A549 treated with RU486 at 1 μM for 4 hours (cell line): ENCODE measurements at places on chromosomes 11 and 22. TPM values are rescaled to one million over a fixed set of nuclear protein-coding genes. Genes with fewer than 3 reads are reported as not detected.

GRIK4 gene
- not detected in 5 replicates for total RNA-seq

INPP5J gene
- 0.51 to 0.77 TPM (median 0.65 TPM) in 5 replicates for total RNA-seq

AMBRA1 gene
- total RNA-seq = 14.1 to 18.5 TPM (median 14.5 TPM) in 5 replicates

PLEKHA7 gene
- 15.9 to 23.1 TPM (median 21.4 TPM) in 5 replicates for total RNA-seq

CALCB gene
- total RNA-seq = 0.08 to 0.09 TPM in 2 of 5 replicates, not detected in the others

NCAPD3 gene
- total RNA-seq = 22.9 to 26.9 TPM (median 26.2 TPM) in 5 replicates
